ENCODE measurements at places on chromosomes 12 and 14.

GRCh38 chr14:90375934-90376333 lies 20.9 kb upstream of the CALM1 start:
- DNase-seq: no peak

GRCh38 chr12:113903381-113903863 lies 62.7 kb downstream of the RBM19 start:
- no peak for DNase-seq

DNA sequence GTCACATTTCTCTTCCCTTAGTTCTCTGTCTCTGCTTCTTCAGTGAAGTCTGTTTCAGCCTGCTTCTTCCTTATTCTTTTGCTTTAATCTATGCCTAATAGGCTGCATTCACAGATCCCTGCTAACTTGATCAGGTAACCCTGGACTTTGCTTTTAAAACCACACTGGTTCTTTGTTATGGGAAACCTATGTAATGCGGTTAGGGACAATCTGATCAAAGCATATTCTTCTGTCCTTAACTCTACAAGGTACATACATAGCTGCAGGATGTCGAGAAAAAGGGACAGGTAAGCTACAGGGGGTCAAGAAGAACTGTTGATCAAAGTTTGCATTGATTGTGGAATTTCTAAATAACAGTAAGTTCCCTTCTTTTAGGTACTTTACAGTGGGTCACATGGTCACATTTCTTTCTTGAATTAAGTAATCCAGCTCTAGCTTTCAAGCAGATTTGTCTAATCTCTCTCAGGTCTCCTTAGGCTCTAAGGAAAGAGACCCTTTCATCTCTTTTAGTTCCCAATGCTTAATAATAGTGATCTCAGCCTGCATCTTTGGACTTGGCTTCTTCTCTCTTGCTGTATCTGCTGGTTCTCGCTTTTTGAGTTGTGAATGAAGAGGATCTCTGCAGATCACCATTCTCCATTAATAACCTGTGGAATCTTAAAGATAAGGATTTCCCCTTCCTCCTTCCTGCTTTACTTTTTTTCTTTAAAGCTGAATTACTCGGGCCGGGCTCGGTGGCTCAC lies 3.8 kb downstream of the COPZ1 start:
- no peak for DNase-seq

DNA sequence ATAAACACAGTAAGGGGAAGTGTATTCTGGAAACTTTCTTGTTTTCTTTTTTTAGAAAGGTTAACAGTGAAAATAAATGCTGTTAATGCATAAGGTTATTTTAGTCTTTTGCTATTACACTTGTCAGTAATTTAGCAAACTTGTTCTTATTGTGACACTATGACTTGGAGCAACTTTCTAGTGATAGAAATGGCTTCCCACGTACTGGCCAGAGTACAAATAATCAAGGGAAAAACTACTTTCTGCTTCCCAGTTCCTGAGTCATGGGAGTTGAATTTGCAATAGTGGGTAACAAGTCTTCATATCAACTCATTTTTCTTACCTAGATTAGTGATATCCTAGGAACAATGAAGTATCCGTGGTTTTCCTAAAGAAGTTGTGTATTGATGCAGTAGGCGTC lies 1072.3 kb downstream of the FLRT2 start:
- DNase-seq: no peak

DNA sequence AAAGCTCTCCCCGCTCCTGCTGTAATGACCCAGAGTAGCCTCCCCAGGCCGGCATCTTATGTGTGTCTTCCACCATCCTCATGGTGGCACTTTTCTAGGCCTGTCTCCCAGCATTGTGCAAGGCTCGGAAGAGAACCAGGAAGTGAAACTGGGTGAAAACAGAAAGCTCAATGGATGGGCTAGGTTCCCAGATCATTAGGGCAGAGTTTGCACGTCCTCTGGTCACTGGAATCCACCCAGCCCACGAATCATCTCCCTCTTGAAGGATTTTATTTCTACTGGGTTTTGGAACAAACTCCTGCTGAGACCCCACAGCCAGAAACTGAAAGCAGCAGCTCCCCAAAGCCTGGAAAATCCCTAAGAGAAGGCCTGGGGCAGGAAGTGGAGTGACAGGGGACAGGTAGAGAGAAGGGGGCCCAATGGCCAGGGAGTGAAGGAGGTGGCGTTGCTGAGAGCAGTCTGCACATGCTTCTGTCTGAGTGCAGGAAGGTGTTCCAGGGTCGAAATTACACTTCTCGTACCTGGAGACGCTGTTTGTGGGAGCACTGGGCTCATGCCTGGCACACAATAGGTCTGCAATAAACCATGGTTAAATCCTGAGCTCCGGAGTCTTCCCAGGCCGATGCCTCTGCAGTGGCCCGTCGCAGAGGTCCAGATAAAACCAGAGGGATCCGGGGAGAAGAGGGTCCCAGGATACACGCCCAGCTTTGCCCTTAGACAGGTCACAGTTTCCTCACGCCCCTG lies 15.6 kb downstream of the ACVRL1 start:
- DNase-seq: no peak

DNA sequence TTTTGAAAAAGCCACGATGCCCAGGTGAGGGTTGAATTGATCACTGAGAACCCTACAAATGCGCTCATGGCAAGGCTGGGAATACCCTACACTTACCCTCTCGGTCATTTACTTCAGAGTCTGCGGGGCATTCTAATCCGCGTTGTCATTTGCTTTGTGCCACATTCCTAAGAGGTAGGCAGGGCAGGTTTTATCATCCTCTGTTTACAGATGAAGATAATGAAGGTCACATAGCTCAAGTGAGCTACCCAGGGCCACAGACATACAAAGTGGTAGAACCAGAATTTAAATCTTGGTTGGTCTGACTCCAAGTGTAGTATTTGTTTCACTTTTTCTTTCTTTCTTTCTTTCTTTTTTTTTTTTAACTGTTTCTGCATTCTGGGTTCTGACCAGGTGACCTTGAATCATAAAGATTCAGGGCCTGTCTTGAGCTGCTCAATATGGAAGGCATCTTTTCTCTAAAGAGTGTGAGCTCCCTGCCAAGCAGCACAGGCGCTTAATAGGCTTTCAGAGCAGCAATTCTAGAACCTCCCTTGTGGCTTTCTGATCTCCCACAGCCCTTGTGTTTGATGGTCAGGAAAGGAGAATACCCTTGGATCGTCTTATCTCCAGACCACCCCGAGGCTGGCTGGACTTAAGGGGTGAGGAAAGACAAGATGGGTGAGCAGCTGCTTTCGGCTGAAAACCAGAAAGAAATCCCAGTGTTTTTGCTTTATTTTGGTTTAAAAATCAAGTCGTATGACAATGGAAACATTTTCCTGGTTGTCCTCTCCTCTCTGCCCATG lies 662 bp upstream of the BATF start:
- no peak for DNase-seq

DNA sequence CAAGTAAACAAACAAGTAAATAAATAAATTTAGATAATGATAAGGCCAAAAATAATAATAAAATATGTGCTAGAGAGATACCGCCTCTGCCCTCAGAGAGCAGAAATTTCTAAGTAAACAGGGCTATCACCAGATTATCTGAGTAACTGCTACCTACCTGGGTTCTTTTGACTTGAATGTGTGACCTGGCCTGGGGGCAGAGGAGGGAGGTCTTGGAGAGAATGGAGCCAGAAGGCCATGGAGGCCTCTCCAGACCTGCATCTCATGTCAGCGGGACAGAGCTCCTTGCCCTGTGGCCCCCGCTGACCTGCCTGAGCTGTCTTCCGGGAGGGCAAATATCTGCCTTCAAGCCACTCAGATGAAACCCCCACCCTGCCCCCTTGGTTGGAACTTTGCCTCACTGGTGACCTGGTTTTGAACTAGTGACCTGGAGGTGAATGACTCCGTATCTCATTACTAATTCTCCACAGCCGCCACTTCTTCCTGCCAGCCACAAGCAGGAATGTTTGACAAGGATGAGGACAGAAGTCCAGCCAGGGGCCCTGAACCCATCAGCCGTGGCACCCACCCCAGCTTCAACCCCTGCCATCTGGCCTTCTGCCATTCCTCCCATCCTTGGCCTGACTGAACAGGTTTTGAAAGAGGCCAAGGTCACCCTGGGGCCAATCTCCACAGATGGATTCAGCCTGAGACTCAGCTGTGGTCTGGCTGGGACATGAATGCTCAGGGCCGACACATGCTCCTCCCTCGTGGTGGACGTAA lies 86.8 kb upstream of the PARP11 start:
- DNase-seq: no peak

DNA sequence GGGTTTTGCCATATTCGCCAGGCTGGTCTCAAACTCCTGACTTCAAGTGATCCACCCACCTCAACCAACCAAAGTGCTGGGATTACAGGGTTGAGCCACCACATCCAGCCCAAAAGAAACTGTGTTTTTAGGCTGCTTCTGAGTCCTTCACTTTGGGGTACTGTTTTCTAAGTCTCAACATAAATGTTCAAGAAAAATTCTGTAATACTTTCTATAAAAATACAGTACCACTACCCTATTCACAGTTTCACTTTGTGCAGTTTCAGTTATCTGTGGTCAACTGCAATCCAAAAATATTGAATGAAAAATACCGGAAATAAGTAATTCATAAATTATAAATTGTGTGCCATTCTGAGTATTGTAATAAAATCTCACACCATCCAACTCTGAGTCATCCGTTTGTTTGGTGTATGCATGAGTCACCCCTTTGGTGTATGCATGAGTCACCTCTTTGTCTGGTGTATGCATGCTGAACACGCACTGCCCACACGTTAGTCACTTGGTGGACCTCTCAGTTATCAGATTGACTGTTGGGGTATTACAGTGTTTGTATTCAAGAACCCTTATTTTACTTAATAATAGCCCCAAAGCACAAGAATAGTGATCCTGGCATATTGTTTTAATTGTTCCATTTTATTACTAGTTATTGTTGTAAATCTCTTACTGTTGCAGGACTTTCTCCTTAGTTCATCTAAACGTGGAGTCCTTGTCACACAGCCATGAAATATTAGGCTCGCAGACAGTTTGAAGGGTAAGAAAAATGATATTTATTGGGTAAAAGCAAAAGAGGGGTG lies 190.2 kb downstream of the FSCB start:
- DNase-seq: peak; percentile 82

- no peak for DNase-seq
These were observed 2.4 kb upstream of the NRL start for GRCh38 chr14:24117179-24117578.

DNA sequence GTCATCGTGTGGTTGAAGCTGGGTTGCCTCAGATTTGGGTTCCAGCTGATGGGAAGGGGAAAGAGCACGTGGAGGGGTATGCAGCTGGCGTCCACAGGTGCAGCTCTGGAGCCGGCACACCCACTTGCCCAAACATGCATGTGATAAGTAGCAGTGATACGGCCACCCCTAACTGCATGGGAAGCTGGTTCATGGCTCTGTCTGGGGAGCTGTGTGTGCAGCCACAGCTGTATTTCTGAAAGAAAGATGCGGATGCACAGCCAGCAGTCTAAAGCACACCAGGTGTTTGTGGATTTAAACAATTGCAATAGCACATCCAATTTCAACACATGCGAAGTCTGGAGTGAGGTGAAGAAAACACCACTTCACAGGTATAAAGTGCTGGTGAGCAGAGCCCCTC lies 181.4 kb downstream of the EFCAB11 start:
- DNase-seq: no peak

- no peak for DNase-seq
These were observed 35.3 kb downstream of the STX2 start for GRCh38 chr12:130803702-130804101.
